Muscle of back (tissue), 13 donors: ENCODE measurements at places on chromosomes 2 and 18.

GRCh38 chr18:36597636-36598035, 231.2 kb downstream of the TPGS2 start:
- DNase-seq: no peak

- no peak for DNase-seq
Measured at GRCh38 chr2:61367177-61367576, 103.7 kb downstream of the USP34 start.

DNA sequence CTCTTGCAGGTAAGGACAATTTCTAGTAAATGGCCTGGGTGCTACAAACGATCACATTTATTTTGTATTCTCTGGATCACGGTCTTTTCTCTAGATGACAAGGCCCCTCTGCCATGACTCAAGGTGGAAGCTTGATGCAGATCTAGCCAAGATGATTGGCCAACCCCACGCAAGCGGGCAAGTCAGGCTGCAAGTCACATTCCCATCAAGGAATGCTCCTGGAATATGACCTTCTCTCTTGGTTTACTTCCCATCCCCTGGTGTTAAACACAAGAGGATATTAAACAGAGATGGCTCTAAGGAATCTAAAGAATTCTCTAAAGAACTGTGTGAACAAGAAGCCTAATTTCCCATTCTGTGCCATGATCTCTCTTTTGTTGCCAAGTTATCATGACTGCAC, 97.3 kb upstream of the SERPINE2 start:
- DNase-seq: no peak

DNA sequence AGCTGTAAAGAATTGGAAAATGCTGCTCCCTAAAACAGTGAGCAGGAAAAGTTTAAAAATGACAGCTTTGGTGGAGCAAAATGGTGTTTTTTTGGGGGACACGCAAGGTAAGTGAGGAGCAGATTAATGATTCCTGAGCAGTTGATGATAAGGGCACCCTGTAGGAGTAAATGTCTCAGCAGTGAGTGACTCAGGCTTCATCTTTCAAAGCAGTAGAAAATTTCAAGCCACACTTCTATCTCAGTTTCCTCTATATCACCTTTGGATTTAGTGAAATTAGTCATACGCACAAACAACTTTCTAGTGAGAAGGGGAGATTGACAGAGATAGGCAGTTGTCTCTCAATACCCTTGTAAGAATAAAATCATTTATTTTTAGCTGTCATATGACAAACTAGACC, 709.0 kb upstream of the FAM98A start:
- no peak for DNase-seq

DNA sequence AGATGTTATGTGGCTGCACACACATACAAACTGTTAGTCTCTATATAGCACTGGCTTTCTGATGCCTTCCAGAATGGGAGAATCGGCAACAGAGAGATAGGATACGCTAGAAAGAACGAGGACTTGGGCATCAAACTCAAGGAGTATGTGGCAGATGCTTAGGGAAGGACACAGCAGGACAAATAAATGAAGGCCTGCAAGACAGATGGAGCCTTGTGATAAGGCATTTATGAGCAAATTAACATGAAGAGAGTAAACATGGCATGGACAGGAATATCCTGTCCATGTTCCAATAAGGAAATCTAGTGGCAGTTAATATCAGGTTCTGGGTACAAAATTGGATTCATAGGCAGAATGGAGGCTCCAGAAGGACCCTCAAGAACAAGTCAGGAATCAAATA, 136.9 kb downstream of the SLC4A10 start:
- no peak for DNase-seq

GRCh38 chr2:215409331-215410127, 26.3 kb downstream of the FN1 start:
- no peak for DNase-seq

GRCh38 chr2:150041722-150042425, 445.6 kb downstream of the RND3 start:
- peak; percentile 52 for DNase-seq

DNA sequence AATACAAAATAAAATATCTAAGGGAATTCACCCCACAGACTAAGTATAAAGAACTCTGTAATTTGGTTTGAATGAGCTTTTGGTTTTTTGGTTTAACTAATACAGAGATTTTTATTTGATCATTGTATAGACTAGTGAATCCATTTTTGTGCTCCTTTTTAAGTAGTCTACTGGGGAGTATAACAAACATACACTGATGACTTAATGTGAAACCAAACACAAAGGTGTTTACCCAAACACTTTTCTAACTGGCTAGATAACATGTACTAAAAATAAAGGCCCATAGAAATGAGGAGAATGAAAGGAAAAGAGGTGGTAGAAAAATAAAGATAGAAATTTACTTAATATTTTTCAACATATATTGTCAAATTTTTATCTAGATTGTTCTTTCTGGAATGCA, 146.0 kb downstream of the NRXN1 start:
- DNase-seq: no peak

DNA sequence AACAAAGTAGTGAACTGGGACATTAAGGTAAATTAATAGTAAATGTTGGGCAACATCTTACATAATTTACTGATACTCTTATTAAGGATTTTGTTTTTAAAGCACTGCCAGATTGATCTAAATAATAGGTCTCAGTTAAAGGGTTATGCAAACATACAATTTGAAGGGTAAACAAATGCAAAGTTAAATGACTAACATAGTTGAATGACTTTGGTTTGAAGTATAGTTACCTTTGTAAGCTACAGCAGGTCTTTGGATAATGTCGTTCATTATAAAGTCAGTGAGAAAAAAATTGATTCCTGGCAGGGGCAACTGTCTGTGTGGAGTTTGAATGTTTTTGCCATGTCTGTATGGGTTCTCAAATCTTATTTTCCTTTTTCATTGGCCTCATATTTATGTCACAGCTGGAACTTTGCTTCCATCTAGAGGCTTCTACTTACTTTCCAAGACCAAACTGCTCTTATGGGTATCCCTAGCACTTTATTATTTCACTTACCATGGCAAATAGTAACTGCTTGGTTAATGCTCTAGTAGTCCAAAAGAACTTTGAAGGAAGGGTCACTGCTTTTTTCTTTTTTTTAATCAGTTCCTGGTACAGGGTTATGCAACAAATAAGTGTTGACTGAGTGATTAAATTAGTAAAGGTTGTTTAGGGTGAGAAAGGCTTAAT, 107.8 kb downstream of the NBEAL1 start:
- peak; percentile 22 for DNase-seq

DNA sequence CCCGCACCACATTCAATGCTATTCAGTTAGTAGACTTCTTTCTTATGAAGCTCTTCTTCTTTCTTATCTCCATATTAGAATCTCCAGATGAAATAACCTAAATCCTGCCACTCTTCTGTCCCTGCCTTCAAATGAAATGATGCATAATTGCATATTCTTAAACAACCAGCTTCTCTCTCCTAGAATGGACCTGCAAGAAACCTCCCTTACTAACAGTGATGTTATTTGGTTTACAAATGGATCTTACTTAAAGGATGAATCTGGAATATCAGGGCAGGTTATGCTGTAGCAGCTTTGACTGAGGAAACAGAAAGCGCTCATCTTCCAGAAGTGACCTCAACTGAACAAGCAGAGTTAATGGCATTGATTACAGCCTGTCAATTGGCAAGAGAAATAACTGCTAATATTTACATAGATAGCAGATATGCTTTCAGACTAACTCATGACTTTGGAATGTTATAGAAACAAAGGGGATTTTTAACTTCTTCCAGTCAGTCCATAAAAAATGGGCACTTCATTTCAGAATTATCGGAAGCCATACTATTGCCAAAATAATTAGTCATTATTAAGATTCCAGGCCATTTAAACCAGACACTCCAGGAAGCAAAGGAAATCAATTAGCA, 755.7 kb upstream of the HS6ST1 start:
- no peak for DNase-seq

- no peak for DNase-seq
Measured at GRCh38 chr18:10086458-10087210, 172.8 kb downstream of the VAPA start.

DNA sequence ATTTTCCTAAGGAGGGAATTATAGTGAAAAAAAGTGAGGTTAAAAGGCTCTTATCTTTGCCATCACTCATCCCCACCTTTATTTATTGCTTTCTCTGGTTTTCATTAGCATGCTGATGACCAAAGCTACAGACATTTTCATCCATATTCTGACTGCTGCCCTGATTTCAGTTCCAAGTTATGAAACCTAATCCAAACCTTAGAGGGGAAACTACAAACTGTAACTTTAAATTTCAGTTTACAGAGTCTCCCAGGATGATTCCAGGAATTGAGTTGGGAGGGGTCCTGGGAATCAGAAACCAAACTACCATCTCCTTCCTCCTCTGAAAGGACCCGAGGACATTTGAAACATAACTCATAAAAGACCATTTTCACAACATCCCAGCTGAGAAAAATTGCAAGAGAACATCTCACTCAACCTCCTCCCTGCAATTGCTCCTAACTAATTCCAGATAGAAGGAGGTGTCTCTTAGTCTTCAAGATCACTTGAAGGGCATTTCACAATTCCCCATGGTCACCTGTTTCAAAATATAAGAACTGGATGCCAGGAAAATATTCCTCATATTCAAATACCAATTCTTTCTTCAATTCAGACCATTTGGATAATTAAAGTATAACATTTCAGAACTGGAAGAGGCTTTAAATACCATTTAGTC, 520.6 kb downstream of the TNS1 start:
- DNase-seq: no peak

DNA sequence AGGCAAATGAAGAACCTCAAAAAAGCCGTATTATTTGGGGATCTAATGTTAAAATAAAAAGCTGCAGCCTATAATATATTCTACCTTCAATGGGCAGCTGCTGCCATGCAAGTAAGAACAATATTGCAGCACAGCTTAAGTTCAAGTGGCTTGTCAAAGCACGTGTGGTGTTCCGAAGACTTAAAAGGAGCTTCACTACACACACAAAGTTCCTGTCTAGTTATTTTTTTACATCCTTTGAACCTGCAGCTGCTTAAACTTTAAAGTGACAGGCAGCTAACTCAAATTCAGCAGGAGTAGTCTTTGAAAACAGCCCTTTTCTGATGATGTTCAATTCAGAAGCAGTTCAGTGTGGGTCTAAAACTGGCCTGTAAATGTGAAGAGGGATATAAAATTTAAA, 85.8 kb upstream of the XIRP2 start:
- DNase-seq: no peak

DNA sequence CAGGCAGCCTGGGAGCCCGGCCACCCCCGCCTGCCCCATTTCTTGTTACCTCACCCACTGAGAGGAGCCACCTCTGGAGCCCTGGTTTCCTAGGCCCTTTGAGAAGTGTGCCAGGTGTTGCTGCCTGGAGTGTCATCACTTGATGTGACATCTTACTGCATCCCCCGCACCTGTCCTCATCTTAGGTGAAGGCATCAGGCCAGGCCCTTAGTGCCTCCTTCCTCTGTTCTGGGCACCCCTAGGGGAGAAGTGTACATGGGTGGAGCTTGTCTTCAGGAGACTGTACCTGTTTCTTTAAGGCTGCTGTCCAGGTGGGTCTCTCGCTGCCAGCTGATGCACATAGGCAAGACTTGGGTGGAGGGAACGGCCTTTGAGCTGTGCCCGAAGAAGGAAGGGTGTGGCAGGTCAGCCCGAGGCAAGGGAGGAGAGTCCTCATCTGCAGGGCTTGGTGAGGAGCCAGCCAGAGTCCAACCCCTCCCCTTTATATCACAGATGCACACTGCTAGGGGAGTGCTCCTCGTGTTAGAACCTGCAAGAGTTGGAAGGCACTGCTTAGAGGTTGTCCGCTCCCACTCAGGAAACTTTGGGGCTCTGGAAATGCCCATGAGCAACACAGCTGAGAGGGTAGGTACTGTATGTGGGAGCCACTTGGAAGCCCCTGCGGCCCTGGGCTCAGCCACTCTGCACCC, 45.9 kb downstream of the NCK2 start:
- no peak for DNase-seq

GRCh38 chr18:79871026-79871390, 73.3 kb downstream of the KCNG2 start:
- DNase-seq: no peak

DNA sequence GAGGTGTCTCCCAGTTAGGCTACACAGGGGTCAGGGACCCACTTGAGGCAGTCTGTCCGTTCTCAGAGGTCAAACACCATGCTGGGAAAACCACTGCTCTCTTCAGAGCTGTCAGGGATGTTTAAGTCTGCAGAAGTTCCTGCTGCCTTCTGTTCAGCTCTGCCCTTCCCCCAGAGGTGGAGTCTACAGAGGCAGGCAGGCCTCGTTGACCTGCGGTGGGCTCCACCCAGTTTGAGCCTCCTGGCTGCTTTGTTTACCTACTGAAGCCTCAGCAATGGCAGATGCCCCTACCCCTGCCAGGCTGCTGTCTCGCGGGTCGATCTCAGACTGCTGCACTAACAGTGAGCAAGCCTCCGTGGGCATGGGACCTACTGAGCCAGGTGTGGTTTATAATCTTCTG, 346.3 kb downstream of the CELF4 start:
- DNase-seq: no peak

DNA sequence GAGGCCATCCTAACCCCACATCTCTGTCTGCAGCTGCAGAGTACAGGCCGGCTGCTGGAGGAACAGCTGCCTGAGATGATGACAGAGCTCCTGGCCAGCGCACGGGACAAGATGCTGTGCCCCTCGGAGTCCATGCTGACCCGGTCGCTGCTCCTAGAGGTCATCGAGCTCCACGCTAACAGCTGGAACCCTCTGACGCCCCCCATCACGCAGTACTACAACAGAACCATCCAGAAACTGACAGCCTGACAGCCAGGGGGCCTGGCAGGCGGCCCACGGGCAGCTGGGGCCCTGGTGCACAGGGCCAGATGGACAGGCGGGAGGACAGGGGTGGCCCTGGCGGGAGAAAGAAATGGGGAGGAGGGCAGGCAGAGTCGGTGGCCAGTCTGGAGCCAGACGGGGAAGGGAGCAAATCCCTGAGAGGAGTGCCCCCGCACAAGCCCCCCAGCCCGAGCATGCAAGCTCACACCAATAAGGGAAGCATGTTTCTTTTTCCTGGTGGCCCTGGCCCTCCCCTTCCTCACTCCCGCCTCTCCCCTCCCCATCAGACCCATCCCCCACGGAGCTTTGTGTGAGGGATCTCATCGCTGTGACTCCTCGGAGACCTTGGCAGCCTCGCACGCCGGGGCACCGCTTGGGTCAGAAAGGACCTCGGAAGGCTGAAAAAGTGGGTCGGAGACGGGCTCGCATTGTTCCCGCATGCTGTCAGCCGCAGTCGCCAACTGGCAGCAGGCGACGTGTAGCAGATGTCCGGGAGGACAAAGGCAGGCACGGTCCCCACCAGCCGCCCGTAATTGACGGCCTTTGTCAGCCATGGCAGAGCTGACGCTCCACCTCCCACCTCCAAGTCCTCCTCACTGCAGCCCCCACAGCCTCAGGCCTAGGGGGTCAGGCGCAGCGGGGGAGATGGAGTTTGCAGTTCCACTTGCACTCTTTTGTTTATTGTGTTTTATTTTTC, 91.2 kb downstream of the SMAD7 start:
- DNase-seq: peak; percentile 56
